ENCODE measurements at places on chromosomes 1 and 21.

- DNase-seq, result no peak
Measured at GRCh38 chr1:35564884-35565741, 7.5 kb downstream of the NCDN start.

DNA sequence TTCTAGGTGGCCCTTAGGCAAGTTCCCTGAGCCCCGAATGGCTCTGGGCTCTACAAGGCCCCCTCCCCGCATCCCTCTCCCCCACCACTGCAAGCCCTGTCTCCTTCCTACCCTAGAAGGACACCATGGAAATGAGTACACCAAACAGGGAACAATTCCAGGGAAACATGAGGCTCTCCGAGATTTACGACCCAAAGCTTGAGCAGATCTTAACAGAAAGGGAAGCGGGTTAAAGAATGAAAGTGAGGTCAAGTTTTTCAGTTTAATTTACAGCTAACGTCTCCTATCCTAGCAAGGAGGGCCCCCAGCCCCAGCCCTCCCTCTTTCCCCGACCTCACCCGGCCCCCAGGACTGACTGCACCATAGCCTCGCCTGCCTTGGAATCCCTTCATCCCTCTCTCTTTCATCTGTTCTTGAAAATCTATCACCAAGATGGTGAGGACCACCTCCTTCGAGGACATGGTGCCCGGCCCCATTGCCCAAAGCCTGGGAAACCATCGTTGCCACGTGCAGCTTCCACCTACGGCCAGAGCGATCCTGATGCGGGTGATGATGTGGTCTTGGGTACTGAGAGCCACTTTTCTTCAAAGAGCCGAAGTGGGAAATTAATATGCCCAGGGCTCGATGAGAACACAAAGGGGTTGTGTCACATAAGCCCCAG lies 30.5 kb downstream of the SIM2 start:
- no peak for DNase-seq

DNA sequence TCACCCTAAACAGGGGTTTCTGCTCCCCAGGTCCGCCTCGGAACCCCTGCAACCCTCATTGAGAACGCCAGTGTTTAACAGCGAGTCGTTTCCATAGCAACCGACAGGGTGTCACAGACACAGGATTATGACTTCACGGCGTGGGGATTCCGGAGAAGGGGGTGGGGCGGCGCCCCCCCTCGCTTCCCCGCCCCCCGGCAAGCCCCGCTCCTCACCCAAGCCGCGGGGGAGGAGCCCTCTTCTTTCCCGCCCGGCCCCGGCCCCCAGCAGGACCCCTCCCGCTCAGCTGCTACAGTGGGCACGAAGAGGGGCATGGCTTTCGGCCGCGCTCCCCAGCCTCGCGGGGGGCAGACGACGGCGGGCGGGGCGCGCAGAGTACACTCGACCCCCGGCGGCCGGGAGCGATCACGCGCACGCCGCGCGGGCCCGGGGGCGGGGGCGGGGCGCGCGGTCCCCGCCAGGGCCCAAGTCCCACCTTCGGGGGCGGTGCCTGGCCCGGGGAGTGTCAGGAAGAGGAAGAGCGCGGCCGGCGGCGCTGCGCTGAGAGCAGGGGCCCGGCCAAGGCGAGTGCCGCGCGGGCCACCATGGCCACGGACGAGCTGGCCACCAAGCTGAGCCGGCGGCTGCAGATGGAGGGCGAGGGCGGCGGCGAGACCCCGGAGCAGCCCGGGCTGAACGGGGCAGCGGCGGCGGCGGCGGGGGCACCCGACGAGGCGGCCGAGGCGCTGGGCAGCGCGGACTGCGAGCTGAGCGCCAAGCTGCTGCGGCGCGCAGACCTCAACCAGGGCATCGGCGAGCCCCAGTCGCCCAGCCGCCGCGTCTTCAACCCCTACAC lies at the start of gene EFHD2:
TSS of gene EFHD2 (plus strand) at position 501 of the 835 bp plus-strand sequence. CDS start at position 585, 84 bp downstream.
- peak; percentile 2 for DNase-seq

DNA sequence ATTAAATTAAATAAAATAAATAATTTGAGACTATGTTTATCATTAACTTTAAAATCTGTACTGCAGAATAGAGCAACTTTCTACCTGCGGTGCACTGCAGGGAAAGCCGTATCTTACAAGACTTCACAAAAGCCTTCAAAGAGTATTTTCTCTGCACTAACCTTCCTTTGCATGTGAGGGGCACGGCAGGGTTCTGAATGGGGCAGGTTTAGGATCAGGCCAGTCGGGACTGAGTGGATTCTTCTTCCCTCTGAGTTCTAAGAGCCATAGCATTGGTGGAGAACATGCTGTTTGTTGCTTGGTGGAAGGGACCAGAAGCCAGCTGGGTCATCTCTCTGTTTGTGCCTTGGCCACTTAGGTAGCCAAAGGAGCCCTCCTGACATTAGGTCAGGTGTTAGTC lies 55.2 kb upstream of the LGALS8 start:
- no peak for DNase-seq

DNA sequence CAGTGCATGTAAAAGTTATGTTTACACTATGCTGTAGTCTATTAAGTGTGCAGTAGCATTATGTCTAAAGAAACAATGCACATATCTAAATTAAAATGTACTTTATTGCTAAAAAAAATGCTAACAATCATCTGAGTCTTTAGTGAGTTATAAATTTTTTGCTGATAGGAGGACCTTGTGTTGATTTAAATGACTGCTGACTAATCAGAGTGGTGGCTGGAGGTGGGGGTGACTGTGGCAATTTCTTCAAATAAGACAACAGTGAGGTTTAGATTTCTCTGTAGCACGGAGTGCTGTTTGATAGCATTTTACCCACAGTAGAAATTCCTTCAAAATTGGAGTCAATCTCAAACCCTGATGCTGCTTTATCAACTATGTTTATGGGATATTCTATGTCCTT lies 37.0 kb downstream of the HS2ST1 start:
- DNase-seq, result no peak

DNA sequence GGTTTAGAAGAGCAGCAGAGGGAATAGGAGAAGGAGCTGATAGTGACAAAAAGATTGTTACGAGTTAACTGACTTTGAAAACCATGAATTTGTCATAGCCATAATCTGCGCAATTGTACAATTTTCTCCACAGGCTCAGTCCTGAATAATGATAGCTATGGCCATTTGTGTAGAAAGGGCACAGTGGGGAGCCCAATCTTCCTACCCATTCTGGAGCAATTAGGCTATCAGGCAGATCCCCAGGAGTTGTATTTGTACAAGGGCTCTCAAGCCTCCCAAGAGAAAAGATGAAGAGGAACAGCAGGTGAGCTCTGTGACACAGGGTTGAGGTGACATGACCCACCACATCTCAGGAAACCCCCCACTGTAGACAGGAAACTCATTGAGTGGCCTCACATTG lies 42.1 kb upstream of the SAMD13 start:
- peak; percentile 92 for DNase-seq

DNA sequence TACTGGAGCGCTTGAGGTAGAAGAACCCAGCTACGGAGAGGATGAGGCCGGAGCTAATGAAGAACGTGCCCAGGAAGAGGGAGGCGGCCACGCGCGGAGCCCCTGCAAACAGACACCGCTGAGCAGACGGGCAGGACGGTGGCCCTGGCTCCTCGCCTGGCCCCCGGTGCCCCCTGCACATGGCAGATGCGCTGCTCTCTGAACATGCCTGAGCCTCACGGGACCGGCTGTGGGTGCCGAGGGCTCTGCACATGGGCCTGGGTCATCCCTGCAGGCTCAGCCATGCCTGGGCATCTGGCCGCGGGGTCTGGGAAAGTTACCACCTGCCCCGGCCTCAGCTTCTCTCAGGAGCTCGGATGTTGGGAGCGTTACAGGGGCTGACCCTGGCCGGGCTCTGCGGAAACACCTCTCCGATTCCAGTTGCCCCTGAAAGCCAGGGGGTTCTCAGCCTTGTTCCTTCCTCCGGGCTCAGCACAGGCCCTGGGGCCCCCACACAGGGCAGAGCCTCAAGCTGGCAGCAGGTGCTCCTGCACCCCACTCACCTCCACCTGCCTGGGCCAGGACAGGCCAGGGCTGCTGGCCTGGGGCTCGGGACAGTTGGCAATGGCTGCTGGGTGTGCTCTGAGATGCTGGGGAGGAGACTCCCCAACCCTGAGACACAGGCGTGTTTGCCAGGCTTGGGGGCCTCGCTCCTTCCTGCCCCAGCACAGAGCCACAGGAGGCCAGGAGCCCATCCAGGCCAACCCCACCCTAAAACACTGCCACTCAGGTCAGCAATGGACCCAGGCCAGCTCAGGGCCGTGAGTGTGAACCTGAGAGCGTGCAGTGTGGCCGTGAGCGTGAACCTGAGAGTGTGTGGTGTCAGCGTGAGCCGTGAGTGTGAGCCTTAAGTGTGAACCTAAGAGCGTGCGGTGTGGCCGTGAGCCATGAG lies 12.1 kb upstream of the RNF223 start:
- DNase-seq, result no peak

GRCh38 chr1:2466958-2467554 lies 9.0 kb upstream of the PLCH2 start:
- no peak for DNase-seq

- DNase-seq, result peak; percentile 52
Measured at GRCh38 chr1:44640200-44640853, 34.0 kb downstream of the TMEM53 start.

DNA sequence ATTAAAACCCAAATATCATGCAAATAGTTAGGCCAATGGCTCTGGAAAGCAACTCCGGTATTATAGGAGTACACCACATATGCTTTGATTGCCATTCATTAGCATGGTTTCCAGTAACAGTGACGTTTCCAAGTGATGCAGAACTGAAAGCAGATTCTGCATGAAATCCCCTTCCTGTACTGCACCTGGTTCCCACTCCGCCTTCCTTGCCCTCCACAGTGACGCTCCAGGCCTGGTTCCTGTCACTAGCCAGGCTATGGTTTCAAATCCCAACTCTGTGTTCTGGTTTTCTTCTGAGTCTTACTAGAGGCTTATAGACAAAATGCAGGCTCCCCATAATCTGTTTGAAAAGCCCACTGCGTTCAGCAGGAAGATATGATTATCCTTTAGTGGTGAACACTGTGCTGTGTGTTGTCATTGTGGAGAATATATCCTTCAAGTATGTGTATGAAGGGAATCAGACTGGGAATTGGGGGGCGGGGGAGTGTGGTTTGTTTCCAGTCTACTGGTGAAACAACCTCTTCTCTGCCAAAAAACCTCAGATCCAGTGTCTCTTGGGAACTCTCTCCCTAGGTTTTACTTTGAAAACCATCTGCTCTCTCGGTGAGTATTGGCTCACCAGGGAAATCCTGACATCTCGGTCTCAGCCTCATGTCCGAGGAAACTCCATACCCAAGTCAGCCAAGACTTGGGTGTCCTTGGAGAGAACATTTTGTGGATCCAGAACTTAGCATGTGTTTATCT lies 78.7 kb downstream of the TYW3 start:
- DNase-seq, result no peak

DNA sequence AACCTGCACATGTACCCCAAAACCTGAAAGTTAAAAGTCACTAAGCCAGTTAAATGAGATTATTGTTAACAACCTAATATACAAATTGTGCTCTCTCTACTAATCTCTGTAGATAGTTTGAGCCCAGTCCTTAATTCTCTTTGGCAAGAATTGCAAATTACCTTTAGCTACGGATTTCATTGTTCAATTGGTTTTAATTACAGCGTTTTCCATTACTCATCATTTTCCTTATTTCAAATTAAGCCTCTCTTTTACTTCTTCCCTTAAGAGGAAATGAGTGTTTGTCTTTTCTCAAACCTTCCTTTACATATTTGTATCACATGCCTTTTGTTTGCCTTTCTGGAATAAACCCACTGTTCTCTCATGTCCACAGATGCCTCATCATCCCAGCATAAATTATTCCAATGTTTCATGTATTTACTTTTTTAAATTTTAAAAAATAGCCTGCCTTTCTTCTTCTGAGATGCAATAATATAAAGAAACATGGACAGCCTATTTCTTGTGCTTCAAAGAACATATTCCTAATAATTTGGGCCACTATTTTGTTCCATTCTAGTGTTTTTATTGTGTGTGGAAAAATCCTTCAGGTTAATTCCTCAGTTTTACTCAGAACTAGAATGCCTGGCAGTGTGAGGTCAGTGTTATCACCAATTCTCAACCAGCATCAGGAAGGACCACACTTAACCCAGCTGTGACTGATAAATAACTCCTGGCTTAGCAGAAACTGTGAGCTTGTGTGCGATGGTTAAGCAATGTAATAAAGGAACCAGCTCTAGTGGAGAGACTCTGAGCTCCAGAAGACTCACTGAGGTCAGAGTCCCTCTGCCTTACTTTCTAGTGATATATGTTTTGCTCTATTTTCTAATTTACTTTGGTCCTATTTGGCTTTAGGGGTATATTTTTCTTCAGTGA lies 600.5 kb downstream of the LTN1 start:
- no peak for DNase-seq

GRCh38 chr1:116559304-116559761 lies 11.5 kb downstream of the CD58 start:
- DNase-seq, result no peak

- DNase-seq, result no peak
Measured at GRCh38 chr1:180946541-180947498, 34.1 kb downstream of the KIAA1614 start.

GRCh38 chr1:27361553-27361952 lies 5.2 kb downstream of the MAP3K6 start:
- DNase-seq, result no peak

DNA sequence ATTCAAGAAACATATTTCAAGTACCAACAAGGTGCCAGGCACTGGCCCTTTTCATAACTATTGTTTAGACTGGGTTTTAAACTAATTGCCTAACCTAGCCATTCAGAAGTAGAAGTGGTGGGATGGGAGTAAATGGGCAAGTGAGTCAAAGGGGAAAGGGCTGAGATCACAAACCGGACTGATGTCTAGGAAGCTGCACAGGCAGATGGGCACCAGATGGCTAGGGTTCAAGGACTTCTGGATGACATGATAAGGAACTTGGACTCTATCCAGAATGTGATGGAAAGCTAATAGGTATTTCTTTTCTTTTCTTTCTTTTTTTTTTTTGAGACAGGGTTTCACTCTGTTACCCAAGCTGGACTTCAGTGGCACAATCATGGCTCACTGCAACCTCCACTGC lies 46.6 kb downstream of the LYST start:
- no peak for DNase-seq

GRCh38 chr1:244344001-244344400 lies 107.7 kb downstream of the ADSS2 start:
- no peak for DNase-seq

GRCh38 chr1:223524930-223525451 lies 131.8 kb downstream of the CCDC185 start:
- no peak for DNase-seq

DNA sequence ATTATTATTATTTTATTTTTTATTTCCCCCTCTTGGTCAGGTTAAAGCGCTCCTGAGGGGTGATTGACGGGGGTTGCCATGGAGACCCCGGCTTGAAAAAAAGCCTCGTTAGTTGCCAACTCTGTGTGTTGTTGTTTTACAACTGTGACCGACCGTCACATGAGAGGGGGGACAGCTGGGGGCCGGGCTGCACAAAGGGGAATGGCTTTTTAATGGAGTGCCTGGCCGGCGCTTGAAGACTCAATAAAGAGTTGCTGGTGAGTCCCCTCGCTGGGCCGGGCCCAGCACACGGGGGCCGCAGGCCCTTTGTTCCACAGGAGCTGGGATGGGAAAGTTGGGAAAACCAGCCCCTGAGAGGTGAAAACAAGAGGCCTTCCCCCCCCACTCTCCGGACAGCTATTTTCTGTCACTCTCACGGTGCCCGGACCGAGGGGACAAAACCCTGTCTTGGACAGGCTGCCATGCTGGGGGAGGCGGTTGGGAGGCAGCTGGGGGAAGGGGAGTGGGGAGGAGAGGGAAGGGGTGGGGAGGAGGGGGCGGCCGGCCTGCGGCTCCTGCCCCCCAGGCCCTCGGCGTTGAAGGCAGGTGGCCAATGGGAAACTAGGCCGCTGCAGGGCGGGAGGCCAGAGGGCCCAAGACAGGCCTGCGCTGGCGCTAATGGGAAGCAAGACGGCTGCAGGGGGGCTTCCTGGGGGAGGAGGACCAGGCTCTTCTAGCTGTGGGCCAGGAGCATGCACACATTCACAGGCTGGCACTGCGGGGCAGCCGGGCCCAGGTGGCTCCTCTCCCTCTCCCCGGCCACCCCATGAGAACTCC lies 67.6 kb downstream of the CASZ1 start:
- DNase-seq, result no peak

All from NCI-H2081 treated with DMSO at 0.1 percent for 48 hours (cell line).